Tibial nerve (tissue), 4 donors: ENCODE measurements at places on chromosomes 2 and 18. TPM values are rescaled to one million over a fixed set of nuclear protein-coding genes. Genes with fewer than 3 reads are reported as not detected.

Gene SKA1
- not detected for total RNA-seq

Gene ATL2
- 65.7 TPM for total RNA-seq

Gene CRACDL
- total RNA-seq: 16.2 TPM

Gene DSC2
- total RNA-seq: 2.1 TPM

Gene PRR30
- not detected for total RNA-seq

Gene IL36A
- not detected for total RNA-seq

Gene ALK
- 4.8 TPM for total RNA-seq

Gene FBXO15
- 1.5 TPM for total RNA-seq

Gene TSGA10
- 6.5 TPM for total RNA-seq

Gene IL36B
- not detected for total RNA-seq

Gene POTEJ
- not detected for total RNA-seq

Gene CCNT2
- 29.7 TPM for total RNA-seq

Gene TEKT4
- not detected for total RNA-seq

Gene CCDC121
- 7.2 TPM for total RNA-seq

Gene DSC1
- not detected for total RNA-seq

Gene CGREF1
- 15.9 TPM for total RNA-seq

Gene HOXD8
- total RNA-seq: 18.2 TPM

Gene TOGARAM2
- total RNA-seq: 35.0 TPM

Gene SUCLG1
- total RNA-seq: 56.1 TPM

Gene SIX2
- total RNA-seq: 1.7 TPM
